ENCODE measurements at places on chromosomes 2 and 18.

- no peak for DNase-seq
Measured at GRCh38 chr18:77161383-77161782, 28.8 kb upstream of the MBP start.

- no peak for DNase-seq
Measured at GRCh38 chr2:148971547-148971946, 67.0 kb upstream of the LYPD6B start.

GRCh38 chr2:32264422-32265105 is at the start of gene NLRC4:
Gene NLRC4 (minus strand): TSS chr2:32264886. CDS start chr2:32256775, 8,111 bp downstream.
- DNase-seq = no peak

DNA sequence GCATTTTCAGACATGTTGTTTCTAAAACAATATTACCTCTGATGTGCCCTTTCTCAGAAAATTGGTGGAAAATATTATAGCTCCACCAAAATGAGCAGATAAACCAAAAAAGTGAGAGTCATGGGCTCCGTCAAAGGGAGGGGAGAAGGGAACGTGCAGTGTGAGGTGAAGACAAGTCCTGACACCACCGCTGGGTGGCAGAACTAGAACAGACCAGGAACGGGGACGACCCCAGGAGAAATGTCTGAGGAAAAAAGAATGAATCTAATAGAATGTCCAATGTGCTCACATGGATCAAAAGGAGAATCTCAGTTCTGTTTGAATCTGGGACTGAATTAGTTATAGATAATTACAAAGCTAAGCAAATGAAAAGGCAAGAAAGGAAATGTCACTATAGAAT is 22.6 kb upstream of the BCL2 start:
- DNase-seq = peak; percentile 11

DNA sequence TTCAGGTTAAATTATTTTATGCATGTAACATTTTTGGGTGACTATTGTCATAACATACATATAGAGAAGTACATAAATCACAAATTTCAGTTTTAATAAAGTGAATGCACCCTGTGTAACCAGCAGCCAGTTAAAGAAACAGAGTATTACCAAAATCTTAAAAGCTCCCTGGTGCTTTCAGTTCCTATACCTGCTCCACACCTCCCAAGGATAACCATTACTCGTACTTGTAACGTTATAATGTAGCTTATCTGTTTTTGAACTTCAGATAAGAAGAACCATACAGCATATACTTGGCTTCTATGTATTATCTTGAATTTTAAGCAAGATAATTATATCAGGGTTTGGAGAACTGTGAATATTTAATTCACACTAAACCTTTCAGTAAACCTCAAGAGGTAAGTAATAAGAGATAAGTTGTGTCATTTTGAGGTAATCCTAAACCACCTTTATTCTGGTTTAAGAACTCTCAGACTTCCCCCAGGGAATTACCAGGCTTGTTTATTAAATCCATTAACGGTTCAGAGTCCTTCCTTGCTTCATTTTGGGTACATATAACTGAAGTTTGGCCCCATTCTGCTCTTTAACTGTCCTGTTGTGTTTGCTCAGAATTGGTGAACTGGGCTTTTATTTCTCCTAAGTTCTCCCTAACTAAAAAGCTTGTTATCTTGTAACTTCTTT is 58.6 kb downstream of the LCLAT1 start:
- no peak for DNase-seq

DNA sequence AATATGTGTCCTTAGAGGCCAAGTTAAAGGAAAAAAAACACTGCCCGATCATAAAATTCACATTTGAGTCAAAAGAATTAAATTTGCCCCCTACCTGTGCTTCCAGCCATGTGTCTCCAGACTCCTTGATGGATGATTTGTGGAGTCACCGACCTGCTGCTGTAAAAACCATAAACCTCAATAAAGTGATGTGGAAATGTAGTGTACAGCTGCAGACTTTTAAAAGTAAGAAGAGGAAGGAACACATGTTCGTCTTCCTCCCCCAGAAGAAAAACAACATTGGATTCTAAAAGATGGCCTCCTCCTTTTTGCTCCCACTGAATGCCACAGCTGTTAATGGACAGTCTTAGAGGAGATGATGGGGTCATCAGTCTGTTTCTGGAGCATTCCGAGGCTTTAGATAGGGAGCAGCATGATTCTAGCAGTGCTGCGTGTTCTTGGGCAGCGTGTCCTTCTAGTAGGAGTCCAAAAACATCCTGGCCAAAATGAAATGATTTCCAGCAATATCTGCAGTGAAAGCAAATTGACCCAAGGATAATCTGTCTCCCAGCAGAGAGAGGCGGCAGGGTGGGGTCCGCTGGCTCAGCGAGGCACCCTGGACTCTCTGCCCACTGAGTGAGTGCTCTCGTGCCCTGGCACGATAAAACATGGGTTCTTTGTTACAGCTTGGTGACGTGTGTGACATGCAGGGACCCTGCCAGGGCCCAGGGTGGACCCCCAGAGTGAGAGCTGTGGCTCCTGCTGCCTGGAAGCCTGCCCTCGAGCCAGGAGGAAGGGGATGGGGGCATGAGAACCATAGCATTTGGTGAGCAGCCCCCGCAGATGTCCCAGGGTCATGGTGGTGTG is 196.1 kb downstream of the FAM210A start:
- DNase-seq = no peak

- DNase-seq = peak; percentile 37
Measured at GRCh38 chr2:111905990-111906735, 7.8 kb downstream of the MERTK start.

DNA sequence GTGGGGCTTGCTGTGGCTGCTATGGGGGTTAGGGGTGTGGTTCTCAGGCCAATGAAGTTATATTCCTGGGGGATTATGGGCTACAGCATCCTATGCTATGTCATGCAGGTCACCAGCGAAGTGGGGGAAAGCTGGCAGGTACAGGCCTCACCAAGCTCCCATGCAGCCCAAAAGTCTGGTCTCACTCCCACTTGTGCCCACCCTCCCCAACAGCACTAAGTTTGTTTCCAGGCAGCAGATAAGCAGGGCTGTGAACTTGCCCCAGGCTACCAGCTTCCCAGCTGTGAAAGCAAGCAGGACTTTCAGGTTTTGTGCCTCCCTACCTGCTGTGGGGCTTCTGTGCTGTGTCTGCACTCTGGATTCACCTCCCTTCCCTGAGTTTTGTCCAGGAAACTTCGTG is 469.7 kb downstream of the CPS1 start:
- DNase-seq = no peak

DNA sequence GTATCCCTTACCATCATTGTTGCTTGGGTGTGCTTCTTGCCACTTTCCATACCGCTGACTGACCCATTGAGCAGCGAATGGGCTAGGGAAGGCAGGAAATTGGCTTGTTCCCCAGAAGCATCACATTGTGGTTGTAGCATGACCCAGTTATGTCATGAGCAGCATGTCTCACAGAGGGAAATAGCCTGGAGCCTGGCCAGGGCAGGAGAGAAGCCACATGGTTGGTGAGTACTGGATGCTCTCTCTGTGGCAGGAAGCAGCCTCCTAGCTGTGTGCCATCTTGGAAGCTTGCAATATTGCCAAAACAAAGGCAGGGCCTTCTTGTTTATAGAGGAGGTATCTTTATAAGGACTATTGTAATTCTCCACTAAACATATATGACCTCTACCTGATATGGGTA is 482.6 kb downstream of the PIK3C3 start:
- peak; percentile 56 for DNase-seq

DNA sequence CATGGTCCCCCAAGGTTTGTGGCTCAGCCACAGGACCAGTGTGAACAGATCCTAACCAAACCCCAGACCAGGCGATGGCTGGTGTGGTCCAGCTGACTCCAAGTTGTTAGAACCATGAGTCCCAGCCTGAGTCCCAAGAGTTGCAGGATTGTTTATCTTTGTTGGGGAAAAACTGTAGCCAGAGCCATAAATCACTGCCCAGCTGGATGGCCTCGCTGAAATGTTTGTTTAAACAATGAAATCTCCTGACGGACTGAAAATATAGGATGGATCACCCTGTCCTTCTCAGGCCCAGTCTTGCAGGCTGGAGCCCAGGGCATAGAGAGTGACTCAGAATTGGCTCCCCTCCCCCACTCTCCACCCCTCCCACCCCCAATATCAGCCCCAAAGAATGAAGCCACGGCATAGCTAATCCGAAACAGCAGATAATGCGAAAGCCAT is 36.4 kb downstream of the PKDCC start:
- peak; percentile 66 for DNase-seq

- peak; percentile 96 for DNase-seq
Measured at GRCh38 chr2:9703701-9704221, 73.0 kb upstream of the YWHAQ start.

GRCh38 chr2:182862091-182862490 is 4.3 kb downstream of the FRZB start:
- no peak for DNase-seq

GRCh38 chr2:237322564-237322963 is 91.4 kb downstream of the COL6A3 start:
- DNase-seq = no peak

GRCh38 chr2:36672199-36672598 is 24.3 kb upstream of the VIT start:
- peak; percentile 43 for DNase-seq

DNA sequence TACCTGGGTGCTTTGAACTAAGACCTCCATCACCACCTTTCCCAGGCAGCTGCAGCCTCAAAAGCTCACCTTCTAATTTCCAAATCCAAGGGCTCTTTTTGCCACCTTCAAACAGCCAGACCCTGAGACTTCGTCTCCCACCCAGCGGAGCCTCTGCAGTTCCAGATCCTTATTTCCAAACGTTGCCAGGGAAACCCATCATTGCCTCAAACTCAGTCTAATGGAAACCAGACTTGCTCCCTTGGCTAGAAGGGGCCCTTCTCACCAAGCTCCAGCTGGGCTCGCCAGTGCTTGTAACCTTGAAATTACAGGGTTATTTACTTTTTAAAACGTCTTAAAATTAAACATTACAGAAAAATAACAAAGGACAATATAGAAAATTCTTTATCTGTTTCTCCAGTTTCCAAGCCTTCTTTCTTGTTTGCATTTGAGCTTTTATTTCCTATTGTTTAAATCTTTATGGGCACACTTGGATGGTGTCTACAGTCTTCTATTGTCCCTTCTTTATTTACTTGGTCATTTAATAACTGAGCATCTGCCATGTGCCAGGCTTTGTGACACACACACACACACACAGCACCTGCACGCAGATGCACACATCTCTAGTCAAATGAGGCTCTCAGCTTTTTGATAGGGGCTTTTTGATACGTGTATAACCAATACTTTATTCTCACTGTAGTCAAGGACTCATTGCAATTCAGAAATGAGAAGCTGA is 36.1 kb downstream of the TRPM8 start:
- DNase-seq = peak; percentile 43

GRCh38 chr2:233419602-233420391 is 65.5 kb downstream of the DGKD start:
- DNase-seq = peak; percentile 35

- DNase-seq = no peak
Measured at GRCh38 chr2:78701546-78701945, 324.0 kb upstream of the REG3G start.

GRCh38 chr2:138445227-138445626 is 56.3 kb upstream of the SPOPL start:
- DNase-seq = no peak

DNA sequence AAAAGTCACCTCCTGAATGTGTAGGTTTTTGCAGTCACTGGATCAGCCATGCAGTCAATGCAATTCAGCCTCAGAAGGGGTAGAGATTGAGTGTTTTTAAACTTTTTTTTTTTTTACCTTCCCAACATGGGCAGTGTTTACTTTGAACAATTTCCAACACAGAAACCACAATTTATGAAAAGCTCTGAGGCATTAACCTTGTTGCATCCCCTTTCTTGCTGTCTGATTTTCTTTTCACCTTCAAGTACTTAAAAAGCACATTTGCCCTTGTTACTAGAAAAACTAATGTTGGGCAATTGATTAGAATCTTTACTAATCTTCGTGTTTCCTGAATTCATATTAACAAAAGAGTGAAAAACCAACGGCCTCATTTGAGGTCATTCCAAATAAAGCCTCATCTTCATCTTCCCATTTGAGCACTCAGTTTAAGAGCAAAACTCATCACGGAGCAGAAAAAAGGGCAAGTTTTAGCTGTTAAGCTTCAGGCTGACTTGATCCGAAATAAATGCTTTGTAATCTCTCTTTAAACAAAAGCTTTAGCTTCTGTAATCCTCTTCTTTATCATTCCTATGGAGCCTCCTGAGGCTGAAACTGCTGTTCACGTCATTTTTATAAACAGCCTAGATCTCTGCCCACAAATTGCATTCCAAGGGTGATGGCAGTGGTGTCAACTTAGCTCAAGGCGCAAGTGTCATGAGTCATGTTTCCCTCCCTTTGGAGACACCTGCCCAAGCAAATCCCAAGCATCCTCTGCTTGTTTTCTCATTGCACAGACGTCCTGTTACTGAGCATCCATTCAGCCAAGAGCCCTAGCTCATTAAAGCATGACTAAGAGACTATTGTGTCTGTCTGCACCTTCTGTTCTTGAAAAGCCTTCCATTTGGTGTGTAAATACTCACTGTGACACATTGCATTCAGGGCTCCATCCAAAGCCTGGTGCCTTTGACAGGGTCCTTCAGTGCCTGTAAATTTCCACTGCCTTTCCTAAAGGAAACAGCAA is 107.7 kb downstream of the HNMT start:
- DNase-seq = peak; percentile 84

DNA sequence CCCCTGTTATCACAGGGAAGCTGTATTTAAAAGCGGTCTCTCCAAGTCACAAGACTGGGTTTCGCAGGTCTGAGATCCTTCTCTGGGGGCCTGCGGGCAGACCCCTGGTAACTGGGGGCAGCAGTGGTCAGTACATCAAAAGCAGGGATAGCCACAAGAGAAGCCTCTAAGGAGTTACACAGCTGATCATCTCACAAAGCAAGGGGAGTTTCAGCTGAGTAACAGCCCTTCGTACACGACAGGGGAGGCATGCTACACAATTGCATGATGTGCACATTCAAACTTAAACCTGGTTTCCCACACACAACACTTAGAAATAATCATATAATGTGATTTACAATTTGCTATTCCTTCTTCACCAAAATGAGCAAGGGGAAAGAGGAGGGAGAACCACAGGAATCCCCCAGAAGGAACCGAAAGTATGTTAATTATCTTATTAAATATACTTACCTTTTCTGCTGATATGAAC is 87.5 kb downstream of the TMEM131 start:
- DNase-seq = no peak

DNA sequence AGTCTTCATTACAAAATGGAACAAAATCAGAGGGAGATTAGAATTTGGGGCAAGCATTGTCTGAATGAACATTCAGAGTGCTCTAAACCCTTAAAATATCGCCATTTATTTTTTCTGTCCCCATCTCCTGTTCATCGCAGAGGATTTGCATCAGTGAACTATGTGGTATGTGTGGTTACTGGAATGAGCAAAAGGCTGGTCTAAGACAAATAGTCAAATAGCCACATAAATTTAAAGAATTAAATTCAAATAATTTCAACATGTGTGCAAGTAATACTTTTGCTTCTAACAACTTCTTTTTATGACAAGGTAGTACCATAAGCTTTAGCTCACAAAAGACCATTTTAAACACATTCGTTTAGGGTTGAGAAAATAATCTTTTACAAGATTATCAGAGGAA is 82.6 kb upstream of the ST8SIA3 start:
- no peak for DNase-seq

GRCh38 chr2:158359846-158360245 is 96.7 kb downstream of the CCDC148 start:
- peak; percentile 21 for DNase-seq

- no peak for DNase-seq
Measured at GRCh38 chr2:43766006-43766405, 7.8 kb upstream of the DYNC2LI1 start.

All from RPMI7951 (cell line).